ENCODE measurements at places on chromosomes 12 and 14.

DNA sequence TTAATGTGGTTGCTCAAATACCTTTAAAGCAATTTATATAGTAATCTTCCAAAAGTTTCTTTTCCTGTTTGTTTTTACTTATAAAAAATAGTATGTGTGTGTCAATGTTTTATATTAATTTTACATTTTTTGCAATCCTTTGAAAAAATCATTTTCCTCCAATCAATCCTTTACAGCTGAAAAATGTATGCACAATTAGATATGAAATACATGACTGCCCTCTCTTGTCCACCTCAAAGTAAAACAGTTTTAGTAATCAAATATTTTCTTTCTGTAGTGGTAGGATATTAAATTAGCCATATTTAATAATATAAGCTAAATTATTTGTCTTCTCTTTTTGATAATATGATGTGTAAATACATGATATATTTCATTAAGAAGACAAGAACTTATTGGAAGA lies 269.9 kb downstream of the ADAMTS20 start:
- peak; percentile 54 for DNase-seq

GRCh38 chr14:61925732-61926435 lies 163.7 kb downstream of the SNAPC1 start:
- no peak for DNase-seq

GRCh38 chr12:46574847-46575246 lies 202.3 kb upstream of the SLC38A2 start:
- no peak for DNase-seq

DNA sequence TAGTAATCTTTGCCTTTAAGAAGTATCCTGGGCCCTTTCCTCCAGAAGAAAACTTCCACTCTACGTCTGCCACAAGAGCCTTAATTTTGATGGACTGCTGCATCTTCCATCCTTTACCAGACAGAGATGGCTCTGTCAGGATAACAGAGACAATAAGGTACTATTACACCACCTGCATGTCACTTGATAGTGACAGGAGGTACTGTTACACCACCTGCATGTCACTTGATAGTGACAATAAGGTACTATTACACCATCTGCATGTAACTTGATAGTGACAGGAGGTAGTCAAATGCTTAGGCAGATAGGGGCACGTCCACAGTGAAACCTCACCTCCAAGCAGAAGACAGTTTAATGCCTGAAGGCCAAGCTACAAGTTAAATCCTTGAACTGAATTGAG lies 13.9 kb downstream of the OR6C74 start:
- no peak for DNase-seq

GRCh38 chr14:81784084-81784483 lies 250.4 kb upstream of the SEL1L start:
- DNase-seq, result no peak

- no peak for DNase-seq
Measured at GRCh38 chr14:28758253-28758884, 8.2 kb upstream of the FOXG1 start.

DNA sequence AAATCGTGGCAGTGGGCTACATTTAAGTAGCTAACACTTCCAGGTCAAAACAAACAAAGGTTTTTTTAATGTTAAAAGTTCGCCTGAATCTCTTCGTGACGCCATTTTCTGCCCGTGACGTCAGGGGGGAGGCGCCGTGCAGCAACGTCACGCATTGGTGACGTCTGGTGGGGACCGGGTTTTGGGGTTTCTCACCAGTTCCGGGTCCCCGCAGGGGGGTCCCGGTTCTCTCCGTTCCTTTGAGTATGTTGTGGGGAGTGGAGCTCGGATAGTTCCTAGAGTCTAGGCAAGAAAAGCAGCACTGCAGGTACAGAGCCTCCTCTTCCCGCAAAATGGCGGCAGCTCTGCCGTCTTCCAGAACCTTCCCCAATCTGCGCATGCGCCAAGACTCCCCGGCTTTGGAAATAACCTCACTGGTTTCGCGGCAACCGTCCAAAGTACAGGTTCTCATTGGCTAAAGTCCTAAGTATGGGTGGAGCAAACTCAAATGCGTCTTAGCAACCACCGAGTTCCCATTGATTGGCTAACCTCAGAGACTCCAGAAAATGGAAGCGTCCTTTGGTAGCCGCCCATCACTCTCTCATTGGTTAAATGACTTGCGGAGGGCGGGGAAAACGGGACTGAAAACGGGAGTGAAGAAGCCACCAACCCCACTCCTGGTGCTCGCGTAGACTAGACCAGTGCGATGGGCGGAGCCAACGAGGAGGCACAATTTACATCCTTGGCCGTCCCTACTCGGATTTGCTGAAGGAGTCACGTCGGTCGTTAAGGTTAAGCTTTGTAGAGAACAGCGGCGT lies at the start of gene RBM23:
Gene RBM23 (minus strand): TSS at position 346 of the 797 bp plus-strand sequence.
- peak; percentile 100 for DNase-seq

GRCh38 chr12:96069511-96070231 lies 34.3 kb upstream of the LTA4H start:
- no peak for DNase-seq

- DNase-seq, result no peak
Measured at GRCh38 chr14:62097072-62097471, 334.9 kb downstream of the SNAPC1 start.

GRCh38 chr14:74554742-74555362 lies 57.2 kb downstream of the LTBP2 start:
- no peak for DNase-seq

DNA sequence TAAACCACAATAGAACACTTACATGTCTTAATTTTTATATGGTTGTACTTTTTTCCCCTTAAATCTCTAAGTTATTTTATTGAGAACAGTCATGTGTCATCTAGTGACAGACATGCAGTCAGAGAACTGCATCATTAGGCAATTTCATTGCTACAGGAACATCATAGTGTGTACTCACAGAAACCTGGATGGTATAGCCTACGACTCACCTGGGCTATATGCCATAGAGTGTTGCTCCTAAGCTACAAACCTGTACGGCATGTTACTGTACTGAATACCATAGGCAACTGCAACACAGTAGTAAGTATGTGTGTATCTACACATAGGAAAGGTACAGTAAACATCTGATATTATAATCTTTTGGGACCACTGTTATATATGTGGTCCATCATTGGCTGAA lies 557.6 kb downstream of the PRKD1 start:
- no peak for DNase-seq

GRCh38 chr12:88472775-88473174 lies 107.5 kb downstream of the KITLG start:
- DNase-seq, result peak; percentile 78

Data from iris pigment epithelial cell (primary cell).